Stomach (tissue), 19 donors: ENCODE measurements at places on chromosomes 4 and X. TPM values are rescaled to one million over a fixed set of nuclear protein-coding genes. Genes with fewer than 3 reads are reported as not detected.

The POU3F4 gene
- polyA plus RNA-seq = not detected

The DTHD1 gene
- polyA plus RNA-seq = not detected

The GUCY1A1 gene
- polyA plus RNA-seq = 10.5 TPM

The HHIP gene
- polyA plus RNA-seq = 3.5 TPM

The CXorf65 gene
- not detected for polyA plus RNA-seq

The BCAP31 gene
- 88.0 TPM for polyA plus RNA-seq

DNA sequence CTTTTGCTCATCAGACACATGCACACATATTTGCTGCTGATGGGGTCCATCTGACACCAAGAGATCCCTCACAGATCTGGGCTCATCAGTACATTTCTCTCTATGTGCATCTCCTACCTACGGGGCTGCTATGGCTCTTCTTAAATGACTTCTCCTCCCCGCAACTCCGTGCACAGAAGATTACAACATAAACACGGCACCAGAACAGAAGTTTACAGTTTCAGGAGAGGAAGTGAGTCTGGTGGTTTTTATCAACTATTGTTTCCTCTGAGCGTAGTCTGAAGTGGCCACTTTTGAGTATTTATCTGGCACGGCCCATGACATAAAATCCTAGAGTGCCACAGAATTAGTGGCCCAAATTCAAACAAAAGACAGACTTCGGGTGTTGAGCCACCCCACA, 263.8 kb downstream of the PRDM5 start:
- no peak overlapping the region for H3K27ac ChIP-seq
- no peak overlapping the region for H3K4me3 ChIP-seq
- DNase-seq = no peak
- H3K36me3 ChIP-seq = no peaks in the 10 kb centered on the region
- H3K4me1 ChIP-seq = no peaks in the 10 kb centered on the region

DNA sequence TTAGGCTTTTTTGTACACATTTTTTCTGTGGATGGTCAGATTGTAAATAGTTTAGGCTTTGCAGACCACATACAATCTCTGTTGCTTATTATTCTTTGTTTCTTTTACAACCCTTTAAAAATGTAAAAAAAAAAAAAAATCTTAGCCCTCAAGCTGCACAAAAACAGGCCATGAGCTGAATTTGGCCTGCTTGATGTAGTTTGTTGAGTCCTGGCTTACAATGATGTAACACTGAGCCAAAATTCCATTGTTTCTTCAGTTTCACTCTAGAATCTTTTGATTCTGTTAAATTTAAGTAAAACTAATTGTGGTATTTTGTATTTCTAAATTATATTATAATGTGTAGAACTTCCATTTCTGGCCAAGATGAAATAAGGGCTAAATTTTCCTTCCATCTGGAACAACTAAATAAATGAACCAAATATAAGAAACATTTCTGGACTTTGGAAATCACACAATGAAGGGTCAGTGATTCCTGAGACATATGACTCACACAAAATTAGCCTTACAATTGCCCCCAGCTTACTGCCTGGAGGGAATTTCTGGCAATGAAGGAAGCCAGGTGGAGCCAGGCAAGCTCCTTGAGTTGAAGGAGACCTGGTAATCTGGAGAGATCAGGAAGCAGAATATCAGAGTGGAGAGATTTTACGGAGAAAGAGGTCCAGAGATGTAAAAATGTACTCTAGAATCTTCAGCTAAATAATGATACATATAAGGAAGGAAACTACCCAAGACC, 29.8 kb downstream of the IQCM start:
- no peaks in the 10 kb centered on the region for H3K27me3 ChIP-seq
- no peak for DNase-seq
- no peaks in the 10 kb centered on the region for H3K4me1 ChIP-seq
- H3K27ac ChIP-seq = no peak overlapping the region
- no peak overlapping the region for H3K4me3 ChIP-seq

GRCh38 chr4:8506373-8507195, 66.0 kb downstream of the TRMT44 start:
- no peak for DNase-seq
- H3K36me3 ChIP-seq = no peaks in the 10 kb centered on the region
- H3K27me3 ChIP-seq = no peaks in the 10 kb centered on the region
- peaks cover 39% of the 10 kb centered on the region for H3K4me1 ChIP-seq
- H3K4me3 ChIP-seq = no peak overlapping the region

GRCh38 chr4:119207051-119207450, 5.5 kb upstream of the USP53 start:
- no peaks in the 10 kb centered on the region for H3K36me3 ChIP-seq
- no peak overlapping the region for H3K4me3 ChIP-seq
- no peak for DNase-seq
- peaks cover 33% of the 10 kb centered on the region for H3K4me1 ChIP-seq
- H3K27me3 ChIP-seq = no peaks in the 10 kb centered on the region
- H3K27ac ChIP-seq = no peak overlapping the region

GRCh38 chr4:183098723-183099536, at the start of gene WWC2:
WWC2 (plus strand) TSS chr4:183099257; CDS start chr4:183099492, 235 bp downstream.
- peaks cover 18% of the 10 kb centered on the region for H3K4me1 ChIP-seq
- H3K4me3 ChIP-seq = peak within 1 kb of the TSS; percentile 88
- peak; percentile 97 for DNase-seq
- peak within 1 kb of the TSS; percentile 97 for H3K27ac ChIP-seq
- H3K27me3 ChIP-seq = no peaks in the 10 kb centered on the region

GRCh38 chr4:120059036-120059435, 7.6 kb downstream of the MAD2L1 start:
- H3K4me3 ChIP-seq = no peak overlapping the region
- no peaks in the 10 kb centered on the region for H3K27me3 ChIP-seq
- H3K27ac ChIP-seq = no peak overlapping the region
- DNase-seq = no peak

DNA sequence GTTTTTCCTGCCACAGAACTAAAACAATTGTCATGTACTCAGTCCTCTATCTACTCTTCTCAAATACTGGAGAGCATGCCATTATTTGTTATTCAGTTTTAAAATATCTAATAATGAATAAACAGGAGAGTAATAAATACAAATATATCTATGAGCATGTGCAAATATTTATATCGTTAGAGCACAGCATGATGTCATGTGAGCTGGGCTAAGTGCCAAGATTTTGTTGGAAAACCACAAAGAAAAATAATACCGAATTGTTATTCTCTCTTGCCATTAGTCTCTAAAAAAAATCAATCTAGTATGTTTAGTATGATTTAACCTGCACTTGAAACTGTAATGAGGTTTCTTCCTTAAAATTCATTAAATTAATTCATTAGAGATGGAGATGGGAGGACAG, 97.3 kb downstream of the DDX60 start:
- no peaks in the 10 kb centered on the region for H3K4me1 ChIP-seq
- no peak overlapping the region for H3K27ac ChIP-seq
- peak; percentile 68 for DNase-seq
- peaks cover 75% of the 10 kb centered on the region for H3K36me3 ChIP-seq
- H3K4me3 ChIP-seq = no peak overlapping the region
- H3K27me3 ChIP-seq = no peaks in the 10 kb centered on the region
